T follicular helper cell (primary cell): ENCODE measurements at places on chromosomes 12 and 14.

DNA sequence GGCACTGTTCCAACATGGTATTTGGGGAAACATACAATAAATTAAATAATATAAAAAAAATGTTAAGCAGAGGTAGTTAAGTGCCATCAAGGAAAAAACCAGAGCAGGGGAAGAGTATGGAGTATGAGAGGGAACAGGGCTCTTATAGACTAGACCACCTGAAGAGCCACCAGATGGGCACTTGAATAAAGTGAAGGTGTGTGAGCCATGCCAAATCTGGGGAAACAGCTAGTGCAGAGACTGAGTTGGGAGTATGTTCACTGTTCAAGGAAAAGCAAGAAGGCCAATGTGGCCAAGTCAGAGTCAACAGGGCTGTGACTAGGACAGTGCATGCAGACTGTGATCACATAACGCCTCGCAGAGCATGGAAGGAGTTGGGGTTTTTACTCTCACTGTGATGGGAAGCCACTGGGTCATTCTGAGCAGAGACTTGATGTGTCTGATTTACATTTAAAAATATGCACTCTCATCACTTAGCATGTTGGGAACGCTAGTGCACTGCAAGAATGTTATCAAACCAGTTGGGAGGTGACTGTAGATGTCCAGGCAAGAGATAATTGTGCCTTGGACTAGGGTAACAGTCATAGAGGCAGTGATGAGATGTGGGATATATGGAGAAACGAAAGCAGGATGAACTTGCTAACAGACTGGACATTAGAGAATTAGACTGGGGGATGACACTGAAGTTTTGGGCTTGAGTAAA, 25.6 kb downstream of the NDUFA12 start:
- no peak for DNase-seq

DNA sequence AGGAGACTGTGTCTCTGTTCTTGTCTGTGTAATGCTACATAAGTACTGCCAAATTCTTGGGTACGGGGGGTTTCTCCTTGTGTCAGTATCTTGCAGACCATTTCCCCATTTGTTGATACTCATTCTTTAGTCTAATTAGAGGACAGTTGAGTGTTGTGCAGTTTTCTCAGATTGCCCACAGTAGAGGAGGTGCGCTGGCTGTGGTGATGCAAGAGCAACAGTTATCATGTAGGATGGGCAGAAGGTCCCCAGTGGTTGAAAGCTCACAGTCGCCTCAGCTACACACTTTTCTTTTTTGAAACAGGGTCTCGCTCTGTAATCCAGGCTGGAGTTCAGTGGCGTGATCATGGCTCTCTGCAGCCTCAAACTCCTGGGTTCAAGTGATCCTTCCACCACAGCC, 37.8 kb upstream of the ATP2A2 start:
- no peak for DNase-seq

DNA sequence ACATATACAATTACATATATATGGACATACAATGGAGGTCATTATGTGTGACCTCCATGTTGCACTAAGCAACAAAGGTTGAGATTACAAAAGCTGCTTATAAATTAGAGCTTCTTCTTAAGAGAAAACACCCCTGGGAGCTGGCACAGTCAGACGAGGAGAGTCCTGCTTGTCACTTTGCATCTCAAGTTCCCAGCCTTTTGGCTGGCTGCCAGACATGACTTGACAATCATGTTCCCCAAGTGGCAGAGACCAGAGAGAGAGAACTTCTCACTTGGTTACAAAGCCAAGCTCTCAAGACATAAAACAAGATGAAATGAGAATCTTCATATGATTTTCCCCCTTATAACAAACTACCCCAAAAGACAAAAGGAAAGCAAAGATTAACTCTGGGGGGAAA, 8.5 kb upstream of the SYNJ2BP start:
- DNase-seq: no peak

- DNase-seq: no peak
These were observed 1.2 kb downstream of the NEK9 start for GRCh38 chr14:75125617-75126016.

DNA sequence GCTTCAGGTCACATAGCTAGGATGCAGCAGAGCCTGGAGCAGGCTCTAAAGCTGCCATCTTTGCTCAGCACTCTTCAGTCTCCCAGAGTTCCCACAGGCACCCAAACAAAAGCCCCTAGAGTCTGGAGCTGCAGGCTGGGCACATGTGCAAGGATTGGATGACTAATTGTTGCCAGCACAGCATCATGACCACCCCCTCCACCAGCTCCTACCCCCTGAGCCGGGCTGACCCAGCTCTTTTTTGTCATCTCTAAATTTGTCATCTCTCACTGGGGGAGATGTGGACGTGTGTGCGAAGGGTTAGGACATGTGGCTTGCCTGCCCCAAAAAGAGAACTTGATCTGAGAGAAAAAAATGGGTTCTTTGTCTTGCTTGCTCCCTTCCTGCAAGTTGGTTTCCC, 4.3 kb upstream of the MMP19 start:
- DNase-seq: no peak

DNA sequence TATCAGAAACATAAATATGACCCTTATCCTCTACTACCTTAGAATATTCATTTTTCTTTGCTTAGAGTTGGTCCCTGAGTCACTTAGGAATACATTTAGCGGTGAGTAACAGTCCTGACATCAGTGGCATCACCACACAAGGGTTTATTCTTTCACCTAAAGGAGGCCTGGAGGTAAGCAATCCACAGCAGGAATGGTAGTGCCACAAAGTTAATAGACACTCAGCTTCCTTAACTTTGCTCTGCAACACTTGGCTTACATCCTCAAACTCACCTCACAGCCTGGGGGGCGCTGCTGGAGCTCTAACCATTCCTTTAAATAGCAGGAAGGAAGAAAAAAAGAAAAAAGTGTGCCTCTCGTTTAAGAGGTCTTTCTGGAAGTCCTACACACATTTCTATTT, 29.1 kb downstream of the BBOF1 start:
- no peak for DNase-seq

GRCh38 chr12:22406627-22407026, 72.1 kb upstream of the ST8SIA1 start:
- DNase-seq: no peak

DNA sequence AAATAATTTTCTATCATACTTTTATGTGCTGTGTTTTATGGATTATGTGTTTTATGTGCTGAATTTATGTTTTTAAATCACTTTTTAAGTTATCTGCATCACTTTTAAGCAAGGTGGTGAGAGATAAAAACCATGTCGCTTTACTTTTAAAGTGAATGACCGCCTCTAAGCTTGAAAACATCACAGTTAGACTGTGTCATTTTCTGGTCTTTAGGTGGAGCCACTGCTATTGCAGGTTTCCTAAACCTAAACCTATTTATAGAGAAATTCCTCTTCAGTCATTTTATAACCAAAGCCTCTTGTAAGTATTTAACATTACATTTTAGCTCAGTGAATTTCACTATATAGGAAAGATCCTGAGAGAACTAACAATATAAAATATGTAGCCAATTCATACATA, 21.0 kb upstream of the MDM2 start:
- no peak for DNase-seq

- no peak for DNase-seq
These were observed 5.9 kb downstream of the ADIPOR2 start for GRCh38 chr12:1696800-1697199.

DNA sequence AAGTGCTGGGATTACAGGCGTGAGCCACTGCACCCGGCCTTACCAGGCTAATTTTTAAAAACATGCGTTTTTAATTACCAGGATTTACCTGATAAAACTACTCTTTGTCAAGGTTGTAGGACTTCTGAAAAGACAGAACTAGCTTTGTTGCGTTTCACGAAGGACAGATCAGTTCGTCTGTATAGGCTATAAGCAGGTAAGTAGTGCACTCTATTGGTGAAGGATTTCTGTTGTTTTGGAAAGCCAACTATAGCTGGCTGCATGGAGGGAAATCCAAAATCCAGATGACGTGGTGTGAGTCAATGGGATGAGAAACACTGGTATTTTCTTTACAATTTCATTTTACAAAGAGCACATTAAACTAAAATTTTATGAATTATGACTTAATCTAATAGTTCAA, 14.6 kb downstream of the GNPNAT1 start:
- DNase-seq: no peak

DNA sequence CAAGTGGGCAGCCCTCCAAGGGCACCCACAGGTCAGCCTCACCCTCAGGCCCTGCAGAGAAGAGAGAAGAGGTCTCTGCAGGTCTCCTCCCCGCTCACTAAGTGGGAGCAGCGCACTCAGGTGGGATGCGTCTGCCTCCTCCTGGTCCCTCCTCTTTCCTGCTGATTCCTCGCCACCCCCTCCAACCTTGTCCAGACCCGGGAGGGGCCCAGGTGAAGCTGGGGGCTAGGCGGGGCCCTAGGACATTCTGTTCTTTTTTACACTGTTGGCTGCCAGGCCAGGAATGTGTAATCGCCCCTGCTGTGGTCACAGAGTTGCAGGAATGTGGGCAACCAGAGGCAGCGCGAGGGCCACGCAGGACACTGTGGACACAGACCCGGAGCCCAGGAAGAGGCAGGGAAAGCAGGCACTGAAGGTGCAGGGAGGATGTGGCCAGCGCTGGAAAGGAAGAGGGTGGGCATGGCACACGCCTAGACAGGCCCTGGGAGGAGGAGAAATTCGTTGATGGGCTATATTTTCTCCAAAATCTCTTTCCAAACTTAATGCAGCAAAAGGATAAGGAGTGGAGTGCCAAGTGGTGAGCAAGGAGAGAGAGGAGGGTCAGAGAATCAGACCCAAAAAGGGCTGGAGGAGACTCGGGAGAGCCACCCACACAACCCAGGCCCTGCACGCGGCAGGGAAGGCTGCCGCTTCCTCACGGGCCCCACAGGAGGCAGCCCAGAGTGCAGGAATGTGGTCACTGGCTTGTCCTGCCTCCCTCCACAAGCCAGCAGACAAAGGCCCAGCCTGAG, 911 bp upstream of the SCNN1A start:
- no peak for DNase-seq

- no peak for DNase-seq
These were observed 67.6 kb upstream of the TTC7B start for GRCh38 chr14:90883782-90884181.
